ENCODE measurements at places on chromosomes 16 and 17. TPM values are rescaled to one million over a fixed set of nuclear protein-coding genes. Genes with fewer than 3 reads are reported as not detected.

GRCh38 chr17:48545022-48545375 lies at the start of gene HOXB2:
TSS of gene HOXB2 (minus strand) at chr17:48545109. CDS start at chr17:48544911, 198 bp downstream.
- no peak for ATAC-seq

GRCh38 chr17:16962804-16963203 lies 9.1 kb downstream of the TNFRSF13B start:
- ATAC-seq, result no peak

DNA sequence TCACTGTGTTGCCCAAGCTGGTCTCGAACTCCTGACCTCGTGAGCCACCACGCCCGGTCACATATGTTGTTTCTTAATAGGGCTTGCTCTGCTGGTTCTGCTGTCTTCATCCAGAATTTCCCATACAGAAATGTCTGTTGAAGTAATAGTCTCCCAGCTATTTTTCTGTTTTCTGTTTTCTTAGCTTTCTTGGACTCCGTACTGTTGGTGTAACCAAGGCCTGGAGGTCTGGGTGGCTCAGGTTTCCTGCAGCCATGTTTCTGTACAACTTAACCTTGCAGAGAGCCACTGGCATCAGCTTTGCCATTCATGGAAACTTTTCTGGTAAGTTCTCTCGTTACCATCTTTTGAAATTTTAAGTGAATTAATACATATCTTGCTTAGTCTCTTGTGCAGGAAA lies 2.8 kb downstream of the SF3B3 start:
- no peak for ATAC-seq

The GALR2 gene
- total RNA-seq, result 0.44 TPM

GRCh38 chr17:58722274-58722673 lies 29.9 kb downstream of the RAD51C start:
- no peak for ATAC-seq

DNA sequence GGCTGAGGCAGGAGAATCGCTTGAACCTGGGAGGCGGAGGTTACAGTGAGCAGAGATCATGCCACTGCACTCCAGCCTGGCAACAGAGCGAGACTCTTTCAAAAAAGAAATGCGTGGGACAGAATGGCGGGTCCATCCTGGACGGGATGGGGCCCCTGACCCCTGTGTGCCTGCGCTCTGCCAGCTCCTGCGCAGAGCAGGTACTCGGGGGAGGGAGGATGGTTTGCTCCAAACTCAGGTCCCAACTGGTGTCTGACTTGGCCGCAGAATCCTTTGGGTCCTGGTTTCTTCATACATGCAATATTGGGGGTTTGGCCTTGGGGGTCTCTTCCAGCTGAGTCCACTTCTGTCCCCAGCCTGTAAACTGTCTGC lies 10.4 kb downstream of the CHMP6 start:
- ATAC-seq, result no peak

The HAS3 gene
- total RNA-seq, result 72.2 TPM

GRCh38 chr17:10135539-10136257 lies 62.7 kb downstream of the GAS7 start:
- no peak for ATAC-seq

- ATAC-seq, result no peak
These were observed 28.8 kb upstream of the PRKCB start for GRCh38 chr16:23807028-23807427.

DNA sequence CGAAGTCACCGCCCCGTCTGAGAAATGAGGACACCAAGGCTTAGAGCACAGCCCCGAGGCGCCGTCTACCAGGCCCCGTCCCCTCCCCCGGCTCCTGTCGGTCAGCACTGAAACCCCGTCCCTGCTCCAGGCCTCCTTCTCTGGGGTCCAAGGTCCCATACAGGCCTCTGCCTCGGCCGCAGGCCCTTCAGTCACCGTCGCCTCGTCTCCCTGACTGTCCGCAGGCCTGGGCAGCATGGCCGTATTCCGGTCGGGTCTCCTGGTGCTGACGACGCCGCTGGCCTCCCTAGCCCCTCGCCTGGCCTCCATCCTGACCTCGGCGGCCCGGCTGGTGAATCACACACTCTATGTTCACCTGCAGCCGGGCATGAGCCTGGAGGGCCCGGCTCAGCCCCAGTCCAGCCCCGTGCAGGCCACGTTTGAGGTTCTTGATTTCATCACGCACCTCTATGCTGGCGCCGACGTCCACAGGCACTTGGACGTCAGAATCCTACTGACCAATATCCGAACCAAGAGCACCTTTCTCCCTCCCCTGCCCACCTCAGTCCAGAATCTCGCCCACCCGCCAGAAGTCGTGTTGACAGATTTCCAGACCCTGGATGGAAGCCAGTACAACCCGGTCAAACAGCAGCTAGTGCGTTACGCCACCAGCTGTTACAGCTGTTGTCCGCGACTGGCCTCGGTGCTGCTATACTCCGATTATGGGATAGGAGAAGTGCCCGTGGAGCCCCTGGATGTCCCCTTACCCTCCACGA lies 617 bp downstream of the COASY start:
- ATAC-seq, result peak; percentile 11

The PMFBP1 gene
- total RNA-seq, result 2.0 TPM

- ATAC-seq, result no peak
These were observed 89.6 kb upstream of the MAF start for GRCh38 chr16:79690159-79690558.

Data from esophagus mucosa (tissue), 1 donor.